ENCODE measurements at places on chromosomes 13 and 19.

GRCh38 chr19:36488846-36489117 is 579 bp downstream of the ZNF566 start:
- peak; percentile 5 for DNase-seq

- DNase-seq, result no peak
Observed at GRCh38 chr19:51027873-51028272, 1.5 kb upstream of the KLK11 start.

GRCh38 chr19:5023128-5023571 is 54.2 kb downstream of the KDM4B start:
- no peak for DNase-seq

GRCh38 chr19:55092423-55093318 is 17.0 kb downstream of the EPS8L1 start:
- no peak for DNase-seq

GRCh38 chr13:44172281-44172810 is 201.3 kb upstream of the SERP2 start:
- no peak for DNase-seq

- DNase-seq, result no peak
Observed at GRCh38 chr13:80408270-80408669, 67.3 kb upstream of the SPRY2 start.

GRCh38 chr13:51105046-51105445 is 6.0 kb downstream of the C13orf42 start:
- no peak for DNase-seq

DNA sequence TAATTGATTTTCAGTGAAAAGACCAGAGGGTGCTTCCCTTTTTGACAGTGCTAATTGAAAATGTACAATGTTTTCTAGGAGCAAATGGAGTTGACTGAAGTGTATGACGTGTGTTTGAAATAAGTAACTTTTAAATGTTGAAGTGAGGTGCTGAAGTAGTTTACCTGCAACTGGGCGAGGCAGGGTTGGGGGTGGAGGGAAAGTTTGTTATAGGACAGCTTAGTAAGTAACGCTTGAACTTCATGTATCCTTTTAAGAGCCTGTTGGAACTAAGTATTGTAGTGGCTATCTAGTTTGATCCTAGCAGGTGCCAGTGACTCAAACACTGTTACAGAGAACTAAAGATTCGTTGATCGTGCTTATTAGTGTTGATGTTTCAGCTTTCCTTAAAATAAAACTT is 5.9 kb downstream of the SLAIN1 start:
- no peak for DNase-seq

- no peak for DNase-seq
Observed at GRCh38 chr13:32553720-32554119, 15.1 kb upstream of the N4BP2L2 start.

- DNase-seq, result no peak
Observed at GRCh38 chr13:19927117-19927748, 31.3 kb upstream of the ZMYM2 start.

DNA sequence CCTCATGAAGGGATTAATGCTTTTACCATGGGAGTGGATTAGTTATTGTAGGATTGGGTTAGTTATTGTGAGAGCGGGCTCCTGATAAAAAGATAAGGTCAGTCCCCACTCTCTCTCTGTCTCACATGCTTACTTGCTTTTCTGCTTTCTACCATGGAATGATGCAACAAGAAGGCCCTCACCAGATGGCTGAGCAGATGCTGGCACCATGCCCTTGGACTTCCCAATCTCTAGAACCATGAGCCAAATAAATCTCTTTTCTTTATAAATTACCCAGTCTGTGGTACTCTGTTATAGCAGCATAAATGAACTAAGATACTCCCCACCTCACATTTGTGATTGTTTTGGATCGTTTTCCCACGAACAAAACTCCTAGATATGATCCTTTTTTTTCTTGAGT is 353.8 kb downstream of the DNAJC15 start:
- no peak for DNase-seq

- no peak for DNase-seq
Observed at GRCh38 chr13:76383676-76384461, 502.3 kb downstream of the KCTD12 start.

DNA sequence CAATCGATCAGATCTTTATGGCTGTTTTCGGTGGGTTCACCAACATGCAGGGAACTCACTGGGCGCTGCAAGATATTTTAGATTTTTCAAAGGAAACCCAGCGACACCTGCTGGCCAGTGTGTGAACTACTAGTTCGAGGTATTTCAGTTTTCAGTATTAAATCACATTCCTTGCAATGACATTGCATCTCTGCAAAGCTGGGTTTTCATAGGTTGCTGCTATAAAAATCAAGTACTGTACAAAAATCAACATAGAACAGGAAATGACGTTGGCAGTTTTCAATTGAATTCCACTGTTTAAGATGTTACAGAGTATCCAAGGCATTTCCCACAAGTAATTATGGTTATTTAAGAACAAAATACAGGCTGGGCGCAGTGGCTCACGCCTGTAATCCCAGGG is 17.6 kb downstream of the LIG1 start:
- DNase-seq, result peak; percentile 53

GRCh38 chr19:22427960-22428913 is 6.1 kb upstream of the ZNF98 start:
- no peak for DNase-seq

DNA sequence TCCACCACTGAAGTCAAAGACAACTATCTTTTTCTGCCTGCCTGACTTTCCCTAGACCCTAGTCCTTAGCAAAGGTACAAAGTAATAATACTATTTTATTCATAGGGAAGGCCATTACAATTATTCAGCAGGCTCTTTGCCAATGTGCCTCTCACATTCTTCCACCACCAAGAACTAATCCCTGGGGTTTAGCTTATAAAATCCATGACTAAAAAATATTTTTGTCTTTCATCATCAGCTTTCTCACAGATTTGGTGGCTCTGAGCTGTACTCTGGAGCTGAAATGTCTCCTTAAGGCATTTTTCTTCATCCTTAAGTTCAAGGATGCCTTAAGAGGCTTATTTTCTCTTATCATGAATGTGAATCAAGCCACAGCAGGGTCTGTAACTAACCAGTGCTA is 96.1 kb downstream of the OXGR1 start:
- no peak for DNase-seq

GRCh38 chr19:35512831-35513627 is 420 bp downstream of the DMKN start:
- no peak for DNase-seq

DNA sequence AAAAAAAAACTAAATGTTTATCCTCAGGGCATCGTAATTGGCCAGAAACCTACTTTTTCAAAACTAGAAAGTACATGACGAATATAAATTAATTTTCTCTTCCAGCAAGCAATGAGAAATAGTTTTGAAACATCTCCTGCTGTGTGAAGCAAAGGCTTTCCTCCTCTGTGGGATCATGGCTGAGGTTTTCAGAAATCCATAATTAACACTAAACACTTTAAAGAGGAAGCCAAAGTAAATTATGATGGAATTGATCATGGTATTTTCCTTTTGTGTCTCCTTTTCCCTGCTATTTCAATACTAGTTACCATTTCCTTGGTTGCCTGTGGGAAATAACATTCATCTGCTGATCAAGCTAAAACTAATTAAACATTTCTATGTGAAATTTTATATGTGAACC is 1413.8 kb upstream of the PCDH20 start:
- no peak for DNase-seq

- peak; percentile 15 for DNase-seq
Observed at GRCh38 chr19:703651-704446, 4.9 kb upstream of the PALM start.

- DNase-seq, result no peak
Observed at GRCh38 chr19:54616057-54616456, 14.2 kb upstream of the LILRB1 start.

- DNase-seq, result no peak
Observed at GRCh38 chr13:99540530-99540929, 39.3 kb downstream of the TM9SF2 start.

DNA sequence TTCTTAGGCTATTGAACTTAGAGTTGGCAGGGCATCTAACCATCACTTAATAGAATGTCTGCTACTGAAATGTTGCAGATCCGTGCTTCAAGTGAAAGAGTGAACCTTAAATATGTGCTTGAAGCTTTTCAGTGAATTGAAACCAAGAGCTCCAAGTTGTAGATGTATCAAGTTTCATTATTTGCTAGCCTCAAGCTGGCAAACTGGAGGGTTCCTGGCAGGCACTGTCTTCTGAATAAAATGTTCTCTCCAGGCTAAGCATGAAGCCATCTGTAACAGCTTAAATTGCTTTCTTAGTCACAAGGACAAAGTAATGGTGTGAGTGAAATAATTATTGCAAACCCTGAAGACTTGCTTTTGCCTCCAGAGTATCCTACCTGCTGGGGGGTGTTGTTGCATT is 415.0 kb upstream of the SPRY2 start:
- DNase-seq, result no peak

- DNase-seq, result no peak
Observed at GRCh38 chr13:78632996-78633395, 26.0 kb downstream of the OBI1 start.

GRCh38 chr19:33467851-33468250 is 53.7 kb downstream of the PEPD start:
- no peak for DNase-seq

- no peak for DNase-seq
Observed at GRCh38 chr13:37070145-37070695, 10.7 kb upstream of the SUPT20H start.

- DNase-seq, result no peak
Observed at GRCh38 chr19:4703671-4704316, 19.8 kb downstream of the DPP9 start.

GRCh38 chr19:7542556-7543348 is 7.2 kb downstream of the PNPLA6 start:
- no peak for DNase-seq

DNA sequence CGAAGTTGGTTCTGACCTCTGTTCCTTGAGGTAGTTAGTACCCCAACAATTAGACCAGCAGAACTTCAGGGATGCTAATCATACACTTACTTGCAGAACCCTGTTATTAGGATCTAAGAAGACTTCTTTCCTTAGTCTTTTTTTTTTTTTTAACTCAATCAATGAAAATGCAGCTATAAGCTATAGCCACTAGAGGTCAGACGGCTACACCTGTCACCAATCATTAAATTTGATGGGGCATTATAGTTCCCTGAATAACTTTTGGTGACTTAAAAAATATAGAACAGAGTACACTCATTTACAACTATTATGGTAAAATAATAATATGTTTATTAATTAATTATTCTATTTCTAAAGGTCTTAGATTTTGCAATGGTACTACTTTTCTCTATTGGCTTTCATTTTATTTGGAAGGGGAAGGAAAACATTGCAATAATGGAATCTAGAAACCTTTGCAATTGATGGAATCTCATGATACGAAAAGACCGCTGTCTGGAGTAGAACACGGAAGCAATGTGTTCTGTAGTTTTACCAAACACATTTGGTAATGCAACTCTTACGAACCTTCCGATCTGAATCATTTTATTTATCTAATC is 483.2 kb downstream of the DIAPH3 start:
- no peak for DNase-seq

DNA sequence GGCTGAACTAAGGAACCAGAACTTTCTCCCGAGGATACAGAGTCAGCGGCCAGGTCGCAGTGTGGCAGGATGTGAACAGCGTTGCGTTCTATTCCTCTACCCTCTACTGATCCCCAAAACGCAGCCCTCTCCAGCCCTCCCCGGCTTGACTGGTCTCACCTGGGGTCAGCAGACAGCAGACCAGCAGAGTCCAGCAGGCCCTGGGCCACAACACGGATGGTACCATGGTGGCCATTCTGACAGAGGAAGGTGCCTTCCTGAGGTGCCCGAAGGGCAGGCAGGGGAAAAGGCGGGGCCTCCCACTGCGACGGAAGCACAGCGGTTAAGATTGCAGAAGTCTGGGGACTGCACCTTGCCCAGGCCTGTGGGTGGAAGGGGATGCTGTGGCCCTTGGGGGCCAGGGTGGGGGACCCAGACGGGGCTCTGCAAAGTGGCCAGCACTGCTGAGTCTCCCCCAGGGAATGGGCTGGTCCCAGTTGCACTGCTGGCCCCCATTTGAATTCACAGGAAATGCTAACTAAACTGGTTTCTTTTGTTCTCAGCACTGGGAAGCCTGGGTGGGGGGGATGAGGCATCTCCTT is at the start of gene ICAM3:
Gene ICAM3, minus strand, starts transcription at position 245 of the 581 bp plus-strand sequence. Its CDS starts 10 bp downstream, at position 235.
- peak; percentile 45 for DNase-seq

DNA sequence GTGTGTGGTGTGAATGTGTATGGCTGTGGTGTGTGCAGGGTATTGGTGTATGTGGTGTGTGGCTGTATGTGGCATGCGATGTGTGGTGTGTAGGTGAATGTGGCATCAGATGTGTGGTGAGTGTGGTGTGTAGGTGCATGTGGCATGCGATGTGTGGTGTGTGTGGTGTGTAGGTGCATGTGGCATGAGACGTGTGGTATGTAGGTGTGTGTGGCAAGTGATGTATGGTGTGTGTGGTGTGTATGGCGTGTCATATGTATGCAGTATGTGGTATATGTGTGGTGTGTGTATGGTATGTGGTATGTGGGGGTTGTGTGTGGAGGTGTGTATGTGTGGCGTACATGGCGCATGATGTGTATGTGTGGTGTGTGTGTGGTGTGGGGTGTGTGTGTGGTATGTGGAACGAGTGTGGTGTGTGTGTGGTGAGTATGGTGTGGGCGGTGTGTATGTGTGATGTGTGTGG is 63.4 kb downstream of the PEPD start:
- no peak for DNase-seq

- no peak for DNase-seq
Observed at GRCh38 chr13:24076109-24076508, 84.4 kb upstream of the SPATA13 start.

GRCh38 chr19:510606-511100 is 3.4 kb downstream of the TPGS1 start:
- peak; percentile 74 for DNase-seq

- no peak for DNase-seq
Observed at GRCh38 chr13:90866006-90866405, 481.5 kb upstream of the MIR17HG start.

- DNase-seq, result no peak
Observed at GRCh38 chr19:2387367-2388288, 27.6 kb downstream of the TMPRSS9 start.

GRCh38 chr19:677201-677600 is 1.0 kb downstream of the FSTL3 start:
- DNase-seq, result no peak

DNA sequence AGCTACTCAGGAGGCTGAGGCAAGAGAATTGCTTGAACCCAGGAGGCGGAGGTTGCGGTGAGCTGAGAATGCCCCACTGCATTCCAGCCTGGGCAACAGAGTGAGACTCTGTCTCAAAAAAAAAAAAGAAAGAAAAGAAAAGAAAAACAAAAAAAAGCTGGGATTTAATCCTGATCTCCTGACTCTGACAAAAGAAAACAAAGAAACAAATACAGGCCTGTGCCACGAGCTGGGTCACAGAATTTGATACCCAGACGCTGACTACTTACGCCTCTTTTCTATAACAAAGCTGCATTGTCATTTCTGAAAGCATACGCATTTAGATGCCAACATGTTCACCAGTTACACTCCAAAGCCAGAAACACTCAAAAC is 18.2 kb upstream of the GTF2F2 start:
- DNase-seq, result no peak

GRCh38 chr19:662207-662961 is 630 bp downstream of the RNF126 start:
- peak; percentile 49 for DNase-seq

DNA sequence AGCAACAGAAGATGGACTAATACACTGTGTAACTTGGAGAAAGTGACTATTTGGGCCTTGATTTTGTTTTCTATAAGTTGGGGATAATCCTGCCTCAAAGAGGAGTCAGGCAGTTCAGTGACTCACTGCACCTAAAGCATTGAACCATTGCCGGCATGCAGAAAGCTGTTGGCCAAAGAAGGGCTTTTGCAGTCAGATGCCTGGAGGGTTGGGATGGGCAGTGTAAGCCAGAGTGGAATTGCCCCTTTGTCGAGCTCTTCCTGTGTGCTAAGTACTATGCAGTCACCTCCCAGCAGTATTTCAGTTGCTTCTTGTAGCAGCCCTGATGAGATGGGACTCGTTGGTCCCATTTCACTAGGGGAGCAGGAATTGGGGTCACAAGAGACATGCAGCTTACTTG is 11.1 kb downstream of the ZNF473 start:
- DNase-seq, result no peak
